ENCODE measurements at places on chromosomes 16 and 17. TPM values are rescaled to one million over a fixed set of nuclear protein-coding genes. Genes with fewer than 3 reads are reported as not detected.

- no peak for DNase-seq
Measured at GRCh38 chr17:27782791-27783206, 17.5 kb downstream of the NOS2 start.

GRCh38 chr16:65200857-65201256, 79.0 kb upstream of the CDH11 start:
- DNase-seq: no peak

The CACNG5 gene
- total RNA-seq: not detected

The TXNL4B gene
- 7.8 TPM for total RNA-seq

DNA sequence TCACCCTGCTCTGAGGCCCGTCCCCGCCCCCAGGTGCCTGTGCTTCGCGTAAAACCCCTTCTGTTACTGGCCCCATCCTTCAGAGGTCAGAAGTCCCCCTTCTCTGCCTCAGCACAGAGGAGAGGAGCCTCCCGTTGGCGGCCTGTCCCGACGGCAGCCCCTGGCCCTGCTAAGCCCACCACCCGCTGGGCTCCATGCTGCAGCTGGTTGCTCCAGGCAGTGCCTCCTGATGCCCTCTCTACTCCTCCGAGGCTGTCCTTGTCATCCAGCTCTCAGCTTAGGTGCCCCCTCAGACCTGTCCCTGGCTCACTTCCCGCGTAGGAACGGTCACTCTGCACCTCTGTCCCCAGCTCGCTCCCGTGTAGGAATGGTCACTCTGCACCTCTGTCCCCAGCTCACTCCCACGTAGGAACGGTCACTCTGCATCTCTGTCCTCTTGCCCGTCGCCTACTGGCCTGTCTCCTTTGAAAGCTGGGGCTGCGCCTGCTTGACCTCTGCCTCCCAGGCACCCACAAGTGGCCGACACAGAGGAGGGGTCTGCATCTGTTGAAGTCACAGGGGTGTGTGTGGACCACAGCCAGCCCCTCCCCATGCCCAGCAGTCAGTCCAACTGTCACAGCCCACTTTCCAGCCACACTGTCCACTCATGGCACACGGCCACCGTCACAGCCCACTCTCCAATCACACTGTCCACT, 31.7 kb upstream of the ZC3H18 start:
- no peak for DNase-seq

The TP53TG3B gene
- not detected for total RNA-seq

The HSD17B2 gene
- total RNA-seq: not detected
